ENCODE measurements at places on chromosomes 1 and 21.

- no peak for DNase-seq
These were observed 10.4 kb downstream of the UBE2G2 start for GRCh38 chr21:44791246-44791645.

DNA sequence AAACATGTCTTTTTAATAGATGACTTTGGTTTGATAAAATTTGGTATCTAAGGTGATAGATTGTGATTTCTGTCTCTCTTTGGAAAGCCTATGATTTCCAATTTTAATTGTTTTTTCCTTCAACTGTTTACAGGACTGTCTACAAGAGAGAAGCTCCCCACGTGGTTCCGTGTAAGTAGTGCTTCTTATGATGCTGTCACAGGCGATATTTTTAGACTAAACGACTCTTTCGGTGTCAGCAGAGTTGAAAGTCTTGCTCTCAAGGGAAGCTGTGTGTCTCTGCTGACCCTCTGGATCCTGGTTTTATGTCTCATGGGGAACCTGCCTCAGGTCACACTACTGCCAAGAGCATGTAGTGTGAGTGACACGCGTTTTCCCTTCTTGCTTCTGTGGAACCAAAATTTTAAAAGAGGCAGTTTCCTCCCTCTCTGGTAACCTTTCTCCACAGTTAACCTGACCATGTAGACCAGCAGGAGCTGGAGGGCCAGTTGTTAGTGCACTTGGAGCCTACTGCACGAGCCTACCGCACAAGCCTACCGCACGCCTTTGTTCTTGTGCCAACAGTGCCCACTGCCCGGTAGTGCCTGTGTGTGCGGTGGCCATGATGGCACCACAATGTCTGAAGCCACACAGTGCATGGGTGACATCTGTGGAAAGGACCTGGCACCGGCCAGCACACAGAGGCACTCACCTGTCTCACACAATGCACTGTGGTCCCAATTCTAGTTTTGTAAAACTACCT, 91.9 kb downstream of the PCBP3 start:
- DNase-seq: no peak

GRCh38 chr1:24373710-24374109, 39.9 kb downstream of the STPG1 start:
- no peak for DNase-seq

DNA sequence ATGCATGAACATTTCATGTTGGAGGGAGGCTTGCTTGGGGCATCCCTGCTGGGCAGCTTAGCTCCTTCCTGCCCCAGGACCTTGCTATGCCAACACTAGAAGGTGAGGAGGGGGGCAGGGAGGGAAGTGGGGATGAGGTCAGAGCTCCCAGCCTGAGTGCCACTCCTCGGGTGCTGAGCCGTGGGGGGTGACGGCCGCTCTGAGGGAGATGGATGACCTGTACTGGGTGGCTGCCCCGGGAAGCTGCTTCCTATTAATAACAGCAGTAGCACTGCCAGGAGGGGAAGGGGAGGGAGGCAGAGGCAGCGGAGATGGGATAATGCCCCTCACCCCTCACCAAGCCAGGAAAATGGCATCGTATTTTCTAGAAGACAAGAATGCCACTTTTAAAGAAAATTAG, 60.6 kb downstream of the UBIAD1 start:
- DNase-seq: no peak

DNA sequence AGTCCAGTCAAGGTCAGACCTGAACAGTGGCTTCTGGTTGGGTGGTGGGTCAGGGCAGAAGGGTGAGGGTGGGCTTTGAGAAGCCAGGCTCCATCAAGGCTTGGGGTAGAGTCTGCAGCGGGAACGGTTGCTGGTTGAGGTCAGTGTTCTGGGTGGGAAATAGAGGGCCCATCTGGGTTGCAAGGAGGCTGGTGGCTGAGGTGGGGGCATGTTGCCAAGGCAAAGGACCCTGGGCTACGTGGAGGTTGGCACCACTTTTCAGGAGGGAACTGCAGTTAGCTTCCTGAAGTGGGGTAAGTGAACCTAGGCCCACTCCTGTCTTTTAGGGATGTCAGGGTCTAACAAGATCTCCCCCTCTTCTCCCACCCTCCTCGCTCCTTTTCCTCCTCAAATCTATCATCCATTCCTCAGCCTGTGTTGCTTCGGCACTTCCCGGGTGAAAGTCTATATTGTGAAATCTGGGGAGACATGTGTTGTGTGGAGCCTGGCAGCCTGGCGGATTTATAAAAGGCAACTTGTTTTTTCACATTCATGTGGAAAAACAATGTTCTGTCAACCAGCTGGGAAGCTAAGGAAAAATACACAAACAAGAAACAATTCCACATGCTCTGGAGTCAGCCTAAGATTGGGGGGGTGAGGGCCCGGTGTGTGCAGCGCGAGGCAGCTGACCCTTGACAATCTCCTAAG, 1.5 kb downstream of the IL22RA1 start:
- no peak for DNase-seq

DNA sequence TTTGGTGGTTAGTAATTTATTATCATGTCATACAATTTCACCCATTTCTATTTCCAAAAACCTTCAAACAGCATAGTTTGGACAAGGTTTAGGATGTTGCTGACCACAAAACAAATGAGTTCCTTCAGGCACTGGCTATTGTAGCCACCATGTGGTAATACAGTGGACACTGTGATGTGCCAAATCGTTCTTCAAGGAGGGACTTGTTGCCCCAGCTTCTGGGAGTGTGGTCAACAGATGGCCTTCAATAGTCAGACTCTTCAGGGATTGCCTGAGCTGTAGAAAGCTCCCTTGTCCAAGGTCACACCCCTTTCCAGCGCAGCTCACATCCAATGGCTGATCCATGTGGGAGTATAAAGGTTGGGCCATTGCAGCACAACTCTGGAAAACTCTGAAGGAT, 2.6 kb downstream of the PDE4B start:
- no peak for DNase-seq

GRCh38 chr1:117642963-117643362, 37.1 kb downstream of the TENT5C start:
- DNase-seq: no peak
